ENCODE measurements at places on chromosomes 1 and 21. TPM values are rescaled to one million over a fixed set of nuclear protein-coding genes. Genes with fewer than 3 reads are reported as not detected.

The CELA3A gene
- 55,024 TPM for total RNA-seq

GRCh38 chr1:14067036-14067435 is 367.0 kb downstream of the PRDM2 start:
- DNase-seq, result no peak

DNA sequence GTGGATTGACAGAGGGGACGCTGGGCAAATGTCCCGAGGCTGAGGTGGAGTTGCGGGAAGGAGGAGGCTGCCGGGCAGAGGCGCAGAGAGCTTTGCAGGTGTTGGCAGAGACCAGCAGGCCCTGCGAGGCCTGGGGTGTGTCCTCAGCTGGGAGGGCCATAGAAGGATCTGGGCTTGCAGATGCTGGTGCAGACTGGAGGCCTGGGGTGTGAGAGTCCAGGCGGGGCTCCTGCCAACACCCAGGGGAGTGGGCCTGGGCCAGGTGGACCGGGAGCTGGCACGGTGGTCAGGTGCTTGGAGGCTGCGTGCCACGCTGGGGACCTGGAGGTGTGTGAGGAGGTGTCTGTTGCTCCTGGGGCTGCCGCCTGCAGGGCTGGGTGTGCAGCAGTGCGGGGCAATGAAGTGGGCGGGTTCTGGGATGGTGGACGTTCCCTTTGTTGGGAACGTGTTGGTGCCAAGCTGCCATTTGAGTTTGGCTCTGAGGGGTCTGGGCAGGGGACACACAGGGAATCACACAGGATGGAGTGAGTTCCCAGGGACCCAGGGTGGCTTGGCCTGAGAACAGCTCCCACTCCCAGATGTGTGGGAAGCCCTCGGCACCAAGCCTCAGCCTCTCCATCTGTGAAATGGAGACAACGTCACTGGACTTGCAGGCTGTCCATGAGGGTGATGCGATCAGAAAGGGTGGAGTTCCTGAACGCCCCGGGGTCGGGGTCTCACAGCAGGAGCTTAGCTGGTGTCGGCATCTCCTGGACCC is 39.9 kb upstream of the POFUT2 start:
- DNase-seq, result no peak

The LORICRIN gene
- total RNA-seq, result not detected

- no peak for DNase-seq
Measured at GRCh38 chr21:29304597-29304996, 5.9 kb downstream of the BACH1 start.

DNA sequence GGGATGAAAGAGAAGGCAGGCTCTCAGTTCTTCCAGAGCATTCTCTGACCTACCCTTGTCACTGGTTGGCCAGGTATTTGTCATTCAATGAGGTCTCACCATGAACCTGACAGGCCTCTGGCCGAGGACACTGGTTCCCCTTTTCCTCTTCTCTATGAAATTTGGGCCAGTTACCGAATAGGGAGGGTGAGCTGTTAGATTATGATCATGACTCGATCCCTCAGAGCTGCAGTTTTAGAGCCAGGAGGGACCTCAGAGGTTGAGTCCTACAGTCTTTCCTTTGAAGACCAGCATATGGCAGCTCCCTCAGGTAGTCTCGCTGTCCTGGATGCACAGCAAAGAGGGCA is 29.5 kb upstream of the CLSTN1 start:
- no peak for DNase-seq

- DNase-seq, result no peak
Measured at GRCh38 chr21:44065428-44065827, 41.8 kb upstream of the PWP2 start.

DNA sequence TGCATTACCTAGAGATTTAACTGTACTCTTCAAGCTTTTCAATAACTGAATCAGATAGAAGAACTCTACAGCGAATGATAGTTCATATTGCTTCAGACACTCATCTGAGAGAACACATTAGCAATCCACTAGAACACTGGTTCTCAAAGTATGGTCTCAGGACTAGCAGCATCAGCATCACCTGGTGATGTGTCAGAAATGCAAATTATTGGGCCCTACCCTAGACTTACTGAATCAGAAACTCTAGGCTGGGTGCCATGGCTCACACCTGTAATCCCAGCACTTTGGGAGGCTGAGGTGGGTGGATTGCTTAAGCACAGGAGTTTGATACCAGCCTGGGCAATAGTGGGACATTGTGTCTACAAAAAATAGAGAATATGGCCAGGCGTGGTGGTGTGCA is 24.9 kb upstream of the GLIS1 start:
- no peak for DNase-seq

GRCh38 chr1:116232989-116233514 is 121.9 kb downstream of the MAB21L3 start:
- DNase-seq, result no peak

The PTPN14 gene
- 17.5 TPM for total RNA-seq

DNA sequence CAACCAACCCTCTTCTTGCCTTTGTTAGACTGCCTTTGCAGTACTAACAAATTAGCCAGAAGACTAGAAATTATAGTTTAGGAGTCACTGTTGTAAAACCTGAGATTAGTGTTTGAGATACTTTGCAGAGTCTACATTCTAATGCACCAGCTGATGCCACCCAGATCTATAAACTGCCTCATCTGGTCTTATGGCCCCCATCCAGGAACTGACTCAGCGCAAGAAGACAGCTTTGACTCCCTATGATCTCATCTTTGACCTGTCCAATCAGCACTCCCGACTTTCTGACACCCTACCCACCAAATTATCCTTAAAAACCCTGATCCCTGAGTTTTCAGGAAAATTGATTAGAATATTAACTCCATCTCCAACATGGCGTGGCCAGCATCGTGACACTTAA is 334.6 kb downstream of the RGS7 start:
- no peak for DNase-seq

- no peak for DNase-seq
Measured at GRCh38 chr1:217981430-217981829, 303.7 kb upstream of the RRP15 start.

DNA sequence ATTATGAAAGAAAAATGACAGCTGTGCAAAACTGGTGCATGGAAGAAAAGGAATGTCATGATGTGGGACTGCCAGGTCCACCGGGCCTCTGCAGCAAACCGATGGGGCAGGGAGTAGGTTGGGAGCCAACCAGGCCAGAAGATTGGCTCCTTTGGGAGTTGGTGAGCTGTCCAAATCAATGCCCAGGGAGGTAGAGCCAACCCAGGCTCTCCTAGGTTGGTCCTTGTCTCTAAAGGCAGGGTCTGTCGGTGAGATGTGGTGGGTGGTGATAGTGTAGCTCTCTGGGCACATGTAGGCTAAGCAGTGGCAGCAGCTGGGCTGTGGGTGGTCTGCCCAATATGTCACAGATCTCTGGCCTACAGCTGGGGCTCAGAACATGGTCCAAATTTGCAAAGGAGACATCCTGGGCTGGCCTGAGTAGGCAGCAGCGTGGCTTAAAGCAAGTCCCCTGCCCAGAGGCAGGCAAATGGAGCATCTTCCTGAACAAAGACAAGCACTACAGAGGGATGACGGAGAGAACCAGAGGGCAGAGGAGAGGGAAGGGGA is 61.2 kb upstream of the PRDX6 start:
- DNase-seq, result no peak

GRCh38 chr1:30732277-30732996 is 9.1 kb upstream of the MATN1 start:
- no peak for DNase-seq

The NKAIN1 gene
- 0.23 TPM for total RNA-seq

- no peak for DNase-seq
Measured at GRCh38 chr1:86754265-86754974, 50.0 kb downstream of the SH3GLB1 start.

The IQGAP3 gene
- total RNA-seq, result 0.04 TPM

- DNase-seq, result no peak
Measured at GRCh38 chr21:37717534-37717933, 198.7 kb downstream of the KCNJ6 start.

- DNase-seq, result no peak
Measured at GRCh38 chr1:179169616-179170467, 59.6 kb downstream of the ABL2 start.

DNA sequence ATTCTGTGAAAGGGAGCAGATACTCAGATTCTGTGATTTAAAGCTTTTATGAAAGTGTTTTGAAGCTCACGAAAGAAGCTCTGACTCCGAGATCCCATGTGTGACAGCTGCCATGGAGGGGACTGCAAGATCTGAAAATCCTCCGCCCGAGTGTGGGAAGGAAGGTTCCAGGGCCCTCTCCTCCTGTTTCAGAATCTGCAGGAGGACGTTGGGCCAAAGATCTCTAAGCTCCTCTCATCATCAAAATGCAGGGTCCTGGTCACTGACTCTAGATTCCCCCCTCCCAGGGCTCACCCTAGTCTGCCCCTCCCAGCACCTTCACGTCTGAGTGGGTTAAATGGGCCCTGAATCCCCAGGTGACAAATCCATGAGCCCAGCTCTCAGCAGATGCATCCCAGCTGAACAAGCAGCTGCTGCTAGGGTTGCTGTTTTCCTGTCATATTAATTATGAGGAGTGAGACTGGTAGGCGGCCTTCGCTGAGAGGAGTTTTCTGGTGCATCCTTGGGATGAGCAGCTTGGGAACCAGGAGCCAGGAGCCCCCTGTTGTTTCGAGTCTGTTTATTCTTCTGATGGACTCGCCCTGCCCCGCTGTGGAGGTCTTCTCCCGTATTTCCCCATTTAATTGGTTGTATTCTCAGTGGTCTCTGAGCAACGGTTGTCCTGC is 402.0 kb downstream of the MATN1 start:
- DNase-seq, result no peak

GRCh38 chr1:208161656-208162375 is 82.4 kb downstream of the PLXNA2 start:
- no peak for DNase-seq

The FAM72D gene
- 0.09 TPM for total RNA-seq

GRCh38 chr1:172497230-172497629 is 35.7 kb upstream of the SUCO start:
- no peak for DNase-seq

The TENT5C gene
- 39.9 TPM for total RNA-seq

The ADAMTS1 gene
- total RNA-seq, result 15.6 TPM

The CNIH3 gene
- total RNA-seq, result 7.5 TPM

GRCh38 chr1:240823357-240823756 is 211.4 kb upstream of the GREM2 start:
- no peak for DNase-seq

DNA sequence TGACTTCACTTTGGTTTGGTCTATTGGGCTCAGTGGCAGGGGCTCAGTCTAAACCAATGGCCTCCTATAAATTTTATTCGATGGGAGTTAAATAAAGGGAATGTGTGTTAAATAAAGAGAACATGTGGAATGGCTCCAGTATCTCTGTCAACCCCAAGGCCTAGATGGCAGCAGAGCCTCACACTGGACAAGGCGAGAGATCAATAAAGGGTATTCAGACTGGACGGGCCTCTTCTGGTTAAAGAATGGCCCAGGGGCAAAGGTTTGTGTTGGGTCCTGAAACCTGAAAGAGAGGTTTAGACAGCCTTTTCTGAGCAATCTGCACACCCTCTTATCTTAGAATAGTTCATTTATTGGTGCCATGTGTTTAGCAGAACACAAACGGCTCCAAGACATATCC is 34.7 kb downstream of the SH3BP5L start:
- DNase-seq, result no peak

DNA sequence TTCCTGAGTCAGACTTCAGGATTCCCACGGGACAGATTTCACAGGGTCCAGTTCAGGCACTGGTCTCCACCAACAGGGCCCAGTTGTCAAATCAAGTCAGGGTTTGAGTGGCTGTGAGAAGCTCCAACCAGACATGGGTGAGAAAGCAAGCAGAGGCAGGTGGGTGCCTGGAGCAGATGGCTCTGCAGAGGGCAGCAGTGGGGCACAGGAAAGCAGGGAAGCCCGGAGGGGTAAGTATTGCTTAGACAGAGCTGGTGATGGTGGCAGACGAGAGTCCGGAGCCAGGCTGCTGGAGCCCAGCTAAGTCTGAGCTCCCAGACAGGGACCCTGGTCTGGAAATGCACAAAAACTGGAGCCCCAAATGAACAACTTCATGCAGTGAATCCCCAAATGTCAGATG is 40.4 kb downstream of the RIMS3 start:
- DNase-seq, result no peak

- DNase-seq, result no peak
Measured at GRCh38 chr21:36852864-36853263, 113.6 kb downstream of the HLCS start.

- no peak for DNase-seq
Measured at GRCh38 chr1:36223381-36223995, 755 bp upstream of the THRAP3 start.

DNA sequence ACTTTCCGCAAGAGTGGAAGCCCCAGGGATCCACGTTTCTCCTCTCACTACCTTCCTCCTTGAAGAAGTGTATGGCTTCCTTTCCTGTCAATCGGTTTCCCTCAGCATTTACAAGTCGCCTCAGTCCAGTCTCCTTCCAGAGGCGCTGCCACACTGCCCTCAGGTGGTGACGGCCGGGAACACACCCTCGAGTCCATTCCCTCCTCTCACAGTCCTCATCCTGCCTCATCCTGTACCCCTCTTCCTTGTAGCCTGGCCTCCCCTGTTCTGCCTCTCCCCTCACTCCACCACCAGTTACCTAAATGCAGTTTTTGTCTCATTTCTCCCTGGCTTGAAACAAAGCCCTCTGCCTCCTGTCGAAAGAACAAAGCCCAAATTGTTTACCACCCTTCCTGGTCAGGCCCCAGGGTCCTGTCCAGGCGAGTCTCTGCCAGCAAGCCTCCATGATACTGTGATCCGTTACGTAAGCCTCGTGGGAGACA is 23.2 kb upstream of the LSM10 start:
- peak; percentile 98 for DNase-seq

DNA sequence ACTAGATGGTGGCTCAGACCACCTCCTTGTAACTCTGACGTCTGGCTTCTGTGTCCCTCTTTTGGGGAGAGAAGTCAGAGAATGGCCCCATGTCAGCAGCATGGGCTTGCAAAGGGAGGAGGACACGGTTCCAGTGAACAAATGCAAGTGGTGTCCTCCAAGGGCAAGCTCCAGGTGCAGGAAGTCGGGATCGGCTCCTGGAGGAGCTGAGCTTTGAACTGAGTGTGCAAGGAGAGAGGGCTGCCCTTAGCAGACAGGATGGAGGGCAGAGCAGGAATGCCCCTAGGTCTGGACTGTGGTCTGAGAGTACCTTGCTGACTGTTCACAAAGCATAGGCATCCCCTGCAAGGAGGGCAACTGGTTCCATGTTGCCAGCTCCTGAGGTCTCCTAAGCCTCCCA is 17.3 kb downstream of the PKP1 start:
- DNase-seq, result no peak

GRCh38 chr1:233217832-233218231 is 77.7 kb downstream of the PCNX2 start:
- DNase-seq, result no peak

- no peak for DNase-seq
Measured at GRCh38 chr21:26804895-26805609, 40.2 kb downstream of the ADAMTS1 start.

The DHCR24 gene
- 56.1 TPM for total RNA-seq

The PTPRU gene
- total RNA-seq, result 17.9 TPM

All from pancreas (tissue), 10 donors.